ENCODE measurements at places on chromosomes 12 and 14.

GRCh38 chr12:5840944-5841343 is 104.1 kb downstream of the ANO2 start:
- no peak for DNase-seq

DNA sequence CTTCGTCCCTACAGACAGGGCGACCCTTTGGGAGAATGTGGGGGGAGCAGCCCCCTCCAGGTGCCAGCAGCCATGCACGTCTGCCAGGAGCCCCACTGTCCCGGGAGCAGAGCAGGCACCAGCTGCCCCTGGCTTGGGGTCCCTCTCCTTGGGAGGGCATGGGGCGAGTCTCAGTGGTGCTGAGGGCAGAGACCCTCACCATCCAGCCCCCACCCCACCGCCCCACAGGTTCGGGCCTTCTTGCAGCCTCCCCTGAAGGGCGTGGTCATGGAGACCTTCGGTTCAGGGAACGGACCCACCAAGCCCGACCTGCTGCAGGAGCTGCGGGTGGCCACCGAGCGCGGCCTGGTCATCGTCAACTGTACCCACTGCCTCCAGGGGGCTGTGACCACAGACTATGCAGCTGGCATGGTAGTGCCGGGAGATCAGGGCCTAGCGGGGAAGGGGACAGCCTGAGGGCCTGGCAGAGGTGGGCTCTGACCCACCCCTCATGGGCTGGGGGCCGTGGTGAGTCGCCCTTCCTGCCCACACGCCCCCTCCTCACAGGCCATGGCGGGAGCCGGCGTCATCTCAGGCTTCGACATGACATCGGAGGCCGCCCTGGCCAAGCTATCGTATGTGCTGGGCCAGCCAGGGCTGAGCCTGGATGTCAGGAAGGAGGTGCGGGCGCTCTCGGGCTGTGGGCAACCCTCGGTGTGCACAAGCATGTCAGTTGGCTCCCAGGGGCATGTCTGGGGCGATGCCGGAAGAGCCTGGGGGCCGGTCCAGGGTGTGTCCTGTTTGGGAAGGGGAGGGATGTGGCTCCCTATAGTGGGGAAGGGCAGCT is 18.8 kb downstream of the ASPG start:
- no peak for DNase-seq

- no peak for DNase-seq
Observed at GRCh38 chr14:55976219-55976618, 142.0 kb upstream of the PELI2 start.

DNA sequence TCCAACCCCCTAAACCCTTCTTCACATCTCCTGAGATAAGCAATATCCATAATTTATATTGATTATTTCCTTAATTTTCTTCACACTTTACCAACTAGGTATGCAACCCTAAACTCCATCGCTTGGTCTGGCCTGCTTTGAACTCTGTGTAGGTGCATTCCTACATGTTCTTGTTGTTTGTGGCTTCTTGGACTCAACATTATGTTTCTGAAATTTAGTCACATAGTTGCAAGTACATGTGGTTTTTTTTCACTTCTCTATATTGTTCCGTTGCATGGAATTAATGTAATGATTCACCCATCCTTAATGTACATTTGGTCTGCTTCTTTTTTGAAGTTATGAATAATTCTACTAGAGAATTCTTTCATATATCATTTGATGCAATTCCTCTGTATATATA is 1.6 kb upstream of the TAS2R30 start:
- no peak for DNase-seq

DNA sequence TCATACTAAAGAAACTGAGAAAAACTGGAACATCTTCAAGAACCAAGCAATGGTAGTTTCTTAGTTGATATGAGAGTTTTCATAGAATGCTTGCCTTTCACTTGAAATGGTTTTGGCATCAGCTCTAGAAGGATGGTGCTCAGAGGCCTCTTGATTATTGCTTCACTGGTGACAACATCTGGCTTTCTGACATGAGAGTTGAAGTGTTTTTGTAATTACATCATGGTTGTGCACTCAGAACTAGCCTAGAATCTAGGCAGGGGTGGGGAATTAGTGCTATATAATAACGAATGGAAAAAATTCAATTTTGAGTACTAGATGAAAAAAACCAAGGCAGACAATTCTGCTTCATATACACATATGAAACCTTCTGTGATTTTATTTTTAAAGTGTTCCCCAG is 172.8 kb upstream of the LMNTD1 start:
- DNase-seq = no peak

- DNase-seq = no peak
Observed at GRCh38 chr14:29215853-29216252, 449.3 kb downstream of the FOXG1 start.

GRCh38 chr12:125137766-125138344 is 72.6 kb downstream of the AACS start:
- DNase-seq = no peak

DNA sequence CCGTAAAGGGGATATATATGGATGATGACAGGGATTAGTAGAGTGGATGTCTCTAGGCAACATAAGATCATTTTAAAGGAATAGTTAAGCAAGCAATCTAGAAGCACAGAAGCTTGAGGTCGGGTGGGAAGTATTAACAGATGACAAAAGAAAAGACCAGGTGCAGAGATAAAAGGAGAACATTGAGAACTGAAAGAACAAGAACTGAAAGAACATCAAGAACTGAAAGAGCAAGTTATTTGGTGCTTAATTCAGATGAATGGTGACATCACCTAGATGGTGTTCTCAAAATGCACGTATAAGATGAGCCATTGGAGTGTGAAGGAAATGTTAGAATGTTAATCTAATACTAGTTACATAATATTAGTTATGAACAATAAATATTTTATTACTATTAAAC is 224.0 kb upstream of the PDE3A start:
- DNase-seq = no peak

GRCh38 chr12:104303538-104304151 is at the start of gene EID3:
Gene EID3, plus strand, starts transcription at chr12:104303739. Its CDS starts 196 bp downstream, at chr12:104303935.
- DNase-seq = peak; percentile 89

DNA sequence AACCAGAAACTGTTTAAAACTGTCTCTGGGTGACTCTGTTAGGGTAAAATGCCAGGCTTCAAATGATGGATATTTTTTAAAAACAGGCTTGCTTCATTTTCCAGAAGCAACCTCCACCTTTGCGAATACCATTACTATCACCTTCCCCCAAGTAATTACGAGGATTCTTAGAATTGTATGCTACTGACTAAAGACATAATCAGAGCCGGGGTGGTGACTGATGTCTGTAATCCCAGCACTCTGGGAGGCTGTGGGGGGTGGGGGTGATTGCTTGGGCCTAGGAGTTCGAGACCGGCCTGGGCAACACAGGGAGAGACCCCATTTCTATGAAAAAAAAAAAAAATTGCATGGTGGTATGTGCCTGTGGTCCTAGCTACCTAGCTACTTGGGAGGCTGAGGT is 38.3 kb downstream of the FGD6 start:
- DNase-seq = no peak

GRCh38 chr14:99468836-99469592 is 11.6 kb downstream of the SETD3 start:
- DNase-seq = no peak

DNA sequence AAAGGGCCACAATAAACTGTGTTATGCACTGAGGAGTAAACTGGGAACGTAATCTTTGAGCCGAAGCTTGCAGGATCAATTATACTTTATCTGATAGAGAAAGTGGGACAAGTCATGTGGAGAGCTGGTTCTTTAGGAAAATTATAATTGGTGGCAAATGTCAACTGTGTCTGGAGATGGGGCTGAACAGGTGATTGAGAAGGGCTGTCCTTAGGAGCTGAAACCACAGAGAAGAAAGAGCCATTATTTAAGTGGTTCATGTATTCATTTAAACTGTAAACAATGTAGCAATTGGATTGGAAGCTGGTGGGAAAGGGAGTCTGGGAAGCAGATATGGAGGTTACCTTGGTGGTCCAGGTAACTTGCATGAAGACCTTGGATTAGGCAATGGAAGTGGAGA is 193.1 kb downstream of the NPAS3 start:
- DNase-seq = no peak

DNA sequence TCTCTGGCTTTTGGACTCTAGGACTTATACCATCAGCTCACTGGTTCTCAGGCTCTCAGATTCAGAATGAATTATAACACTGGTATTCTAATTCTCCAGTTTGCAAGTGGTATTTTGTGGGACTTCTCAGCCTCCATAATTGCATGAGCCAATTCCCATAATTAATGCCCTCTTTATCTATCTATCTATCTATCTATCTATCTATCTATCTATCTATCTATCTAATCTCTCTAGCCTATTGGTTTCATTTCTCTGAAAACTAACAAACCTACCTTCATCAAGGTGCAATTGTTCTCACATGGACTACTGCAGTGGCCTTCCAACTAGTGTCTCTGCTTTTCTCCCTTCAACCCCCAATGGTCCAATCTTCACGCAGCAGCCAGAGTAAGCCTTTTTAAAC is 507.4 kb downstream of the ETNK1 start:
- no peak for DNase-seq

DNA sequence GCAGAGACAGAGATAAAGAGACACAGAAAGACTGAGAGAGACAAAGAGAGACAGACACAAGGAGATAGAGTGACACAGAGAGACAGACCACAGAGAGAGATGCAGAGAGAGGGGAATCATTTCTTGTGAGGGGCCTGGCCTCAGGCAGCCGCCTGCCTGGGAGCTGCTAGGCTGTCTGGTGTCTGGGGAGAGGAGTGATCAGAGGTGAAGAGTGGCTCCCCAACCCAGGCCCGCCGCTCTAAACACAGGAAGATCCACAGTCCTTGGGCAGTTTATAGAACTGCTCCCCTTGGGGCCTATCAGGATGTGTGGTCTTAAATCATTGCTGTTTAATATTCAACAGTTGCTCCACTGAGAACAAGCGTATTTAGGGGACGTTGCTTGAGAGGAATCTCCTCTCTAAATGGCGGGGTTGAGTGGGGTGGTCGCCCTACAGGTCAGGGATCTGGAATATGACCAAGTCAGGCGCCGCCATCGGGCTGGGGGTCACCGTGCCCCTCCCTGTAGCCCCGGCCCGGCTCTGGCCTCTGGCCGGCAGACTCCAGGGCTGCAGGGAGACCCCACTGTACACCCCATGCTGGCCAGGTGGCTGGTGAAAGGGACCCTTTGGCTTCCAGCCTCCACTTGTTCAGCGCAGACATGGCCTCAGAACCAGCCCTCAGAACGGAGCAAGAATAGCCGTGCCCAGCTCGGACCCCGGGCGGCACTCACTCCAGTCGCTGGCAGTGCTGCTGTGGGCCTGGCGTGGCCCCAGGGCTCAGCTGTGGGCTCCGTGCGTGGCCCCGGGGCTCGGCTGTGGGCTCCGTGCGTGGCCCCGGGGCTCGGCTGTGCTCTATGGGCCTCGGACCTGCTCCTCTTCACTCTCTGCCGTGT is 89.4 kb downstream of the GALNT9 start:
- no peak for DNase-seq

- DNase-seq = no peak
Observed at GRCh38 chr14:82854131-82854530, 1320.5 kb upstream of the SEL1L start.

GRCh38 chr12:45278447-45278846 is 62.6 kb downstream of the ANO6 start:
- no peak for DNase-seq

DNA sequence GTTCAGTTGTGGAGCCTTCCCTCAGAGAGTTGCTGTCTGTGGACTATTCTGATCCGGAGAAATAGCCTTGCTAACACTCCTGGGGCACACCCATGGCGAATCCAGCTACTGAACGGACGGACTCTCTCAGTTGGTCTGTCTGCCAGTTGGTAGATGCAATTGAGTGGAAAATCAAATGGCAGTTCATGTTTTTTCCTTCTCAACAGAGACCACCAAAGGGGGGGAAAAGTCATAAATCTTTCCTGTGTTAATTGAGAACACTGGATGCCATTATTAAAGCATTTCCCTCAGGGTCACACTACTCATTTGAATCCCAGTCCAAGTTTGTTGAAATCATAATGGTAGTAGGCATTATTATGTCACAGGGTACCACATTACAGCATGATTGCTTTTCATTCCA is 354.3 kb upstream of the FAR2 start:
- no peak for DNase-seq

- DNase-seq = no peak
Observed at GRCh38 chr14:33996462-33996861, 45.6 kb upstream of the EGLN3 start.

DNA sequence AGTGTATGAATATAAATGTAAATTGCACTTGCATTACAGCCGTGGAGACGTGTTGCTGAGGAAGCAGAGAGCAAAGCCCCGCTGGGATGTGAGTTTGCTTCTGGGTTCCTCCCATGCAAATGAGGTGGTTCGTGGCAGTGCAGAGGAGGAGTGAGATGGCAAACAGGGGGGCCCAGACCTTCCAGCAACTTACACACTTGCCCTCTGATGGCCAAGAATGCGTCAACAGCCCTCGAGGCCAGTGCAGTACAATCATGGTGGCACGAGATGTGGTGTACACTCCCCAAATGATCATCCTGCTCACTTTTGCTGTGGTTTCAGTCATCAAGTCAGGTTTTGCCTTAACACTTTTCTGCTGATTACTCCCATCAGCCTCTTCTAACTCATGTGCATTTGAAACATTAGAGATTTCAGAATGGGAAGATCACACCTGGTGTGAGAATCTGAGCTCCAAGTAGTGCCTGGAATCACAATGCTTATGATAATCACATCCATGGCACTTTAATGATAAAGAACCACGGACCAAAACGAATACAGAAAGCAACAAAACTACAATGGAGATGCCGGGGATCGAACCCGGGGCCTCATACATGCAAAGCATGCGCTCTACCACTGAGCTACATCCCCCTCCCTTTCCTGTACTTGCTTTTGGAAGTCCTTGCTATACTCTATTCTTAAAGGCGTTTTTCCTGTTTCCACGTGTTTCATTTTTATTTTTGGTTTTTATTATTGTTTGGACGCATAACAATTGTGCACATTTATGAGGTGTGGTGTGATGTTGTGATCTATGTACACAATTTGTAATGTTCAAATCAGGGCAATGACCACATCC is 7.0 kb upstream of the UBC start:
- DNase-seq = peak; percentile 83

- no peak for DNase-seq
Observed at GRCh38 chr14:50831726-50832168, 785 bp upstream of the NIN start.

DNA sequence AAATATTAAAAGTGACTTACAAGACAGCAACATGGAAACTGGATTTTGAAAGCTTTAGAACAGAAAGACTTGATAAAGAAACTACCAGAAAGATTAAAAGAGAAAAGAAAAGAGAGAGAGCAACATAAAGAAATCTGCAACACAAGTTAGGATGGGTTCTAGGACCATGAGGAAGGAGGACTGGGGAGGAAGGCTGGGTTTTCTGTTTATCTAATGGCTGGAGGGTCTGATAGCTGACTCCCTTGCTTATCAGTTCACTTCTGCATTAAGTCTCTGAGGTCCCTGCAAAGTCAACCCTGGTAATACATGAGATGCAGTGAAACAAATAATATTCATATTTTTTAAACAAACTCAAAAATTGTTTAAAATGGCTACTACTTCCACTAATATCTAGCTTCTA is 90.1 kb downstream of the RPAP3 start:
- DNase-seq = no peak
